Upper lobe of right lung (tissue), 1 donor: ENCODE measurements at places on chromosomes 5 and 9. TPM values are rescaled to one million over a fixed set of nuclear protein-coding genes. Genes with fewer than 3 reads are reported as not detected.
A peak's percentile ranks its signal among the peaks of the same experiment; 100 is the strongest.

DNA sequence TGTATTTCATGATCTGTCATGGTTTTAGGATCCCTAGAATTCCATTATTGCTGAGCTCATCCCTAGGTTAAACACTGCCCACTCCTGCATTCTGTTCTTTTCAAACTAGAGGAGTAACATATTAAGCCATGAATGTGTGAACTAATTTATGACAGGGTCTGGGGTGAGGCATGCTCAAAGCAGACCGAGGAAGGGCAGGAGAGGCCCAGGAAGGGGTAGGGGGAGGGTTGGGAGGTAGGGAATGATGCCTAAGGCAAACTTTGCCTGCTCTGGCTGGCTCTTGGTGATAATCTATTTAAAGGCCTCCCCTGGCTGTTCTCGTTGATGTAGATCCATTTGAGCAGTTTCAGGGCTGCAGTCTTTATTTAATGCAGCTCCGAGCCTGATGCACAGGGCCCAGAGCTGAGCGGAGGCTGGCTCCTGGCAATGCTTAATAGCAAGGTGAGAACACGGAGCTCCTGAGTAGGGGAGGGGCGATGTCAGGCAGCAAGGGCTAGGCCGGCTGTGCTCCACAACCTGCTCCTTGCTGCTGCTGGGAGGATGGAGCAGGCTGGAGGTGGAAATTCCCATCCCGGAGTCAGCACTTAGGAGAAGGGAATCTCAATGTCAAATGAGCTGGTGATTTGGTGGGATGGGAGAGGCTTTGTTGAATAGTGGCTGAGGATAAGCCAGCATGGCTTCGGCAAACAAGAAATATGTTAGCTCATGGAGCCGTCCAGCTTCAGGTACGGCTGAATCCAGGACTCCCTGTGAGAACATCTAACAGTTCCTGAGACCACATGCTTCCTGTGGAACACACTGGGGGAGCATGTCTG lies 73.2 kb upstream of the UNC5A start:
- H3K4me1 ChIP-seq = no peaks in the 10 kb centered on the region
- H3K4me3 ChIP-seq = no peak overlapping the region
- no peak overlapping the region for H3K27ac ChIP-seq
- peaks cover 85% of the 10 kb centered on the region for H3K27me3 ChIP-seq
- peak; percentile 26 for DNase-seq

- peak; percentile 73 for DNase-seq
- H3K4me1 ChIP-seq = no peaks in the 10 kb centered on the region
- no peak overlapping the region for H3K27ac ChIP-seq
- no peaks in the 10 kb centered on the region for H3K36me3 ChIP-seq
- H3K27me3 ChIP-seq = no peaks in the 10 kb centered on the region
Observed at GRCh38 chr9:78187763-78188484, 48.0 kb upstream of the CEP78 start.

CPLANE1 gene
- total RNA-seq = 18.7 TPM

DNA sequence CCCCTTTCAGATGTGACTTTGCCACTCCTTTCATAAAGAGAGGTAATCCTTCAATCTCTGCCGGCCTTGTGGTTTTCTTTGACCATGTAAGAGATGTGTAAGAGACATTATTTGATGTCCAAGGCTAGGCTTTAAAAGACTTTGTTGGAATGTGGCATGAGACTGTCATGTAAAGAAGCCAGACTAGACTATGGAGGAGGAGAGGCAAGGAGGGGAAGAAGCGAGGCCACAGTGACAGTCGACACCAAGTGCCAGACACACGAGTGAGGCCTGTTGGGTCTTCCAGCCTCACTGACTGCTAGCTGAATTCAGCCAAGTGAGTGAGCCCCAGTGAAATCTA lies 1013.3 kb downstream of the MAT2B start:
- H3K4me3 ChIP-seq = no peak overlapping the region
- no peaks in the 10 kb centered on the region for H3K27me3 ChIP-seq
- no peaks in the 10 kb centered on the region for H3K36me3 ChIP-seq
- DNase-seq = no peak

DNA sequence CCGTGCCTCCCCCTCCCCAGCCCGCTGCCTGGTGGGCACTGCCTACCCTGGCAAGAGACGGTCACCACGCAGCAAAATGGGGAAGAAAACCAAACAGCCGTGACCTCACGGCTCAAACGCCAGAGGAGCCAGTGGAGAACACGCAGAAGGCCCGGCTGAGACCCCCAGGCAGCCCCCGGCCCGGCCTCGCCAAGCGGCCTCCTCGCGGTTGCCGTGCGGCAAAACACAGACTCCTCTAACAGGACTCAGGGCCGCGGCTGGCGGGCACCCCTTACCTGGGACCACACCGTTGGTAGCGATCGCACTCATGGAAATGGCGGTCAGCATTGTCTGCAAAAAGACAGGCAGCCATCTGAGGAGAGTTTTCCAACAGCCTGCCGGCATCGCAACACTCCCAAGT lies 23.8 kb downstream of the SLC12A7 start:
- no peak overlapping the region for H3K27ac ChIP-seq
- H3K36me3 ChIP-seq = peaks cover 71% of the 10 kb centered on the region
- H3K4me1 ChIP-seq = no peaks in the 10 kb centered on the region

SOX30 gene
- total RNA-seq = 0.12 TPM

DNA sequence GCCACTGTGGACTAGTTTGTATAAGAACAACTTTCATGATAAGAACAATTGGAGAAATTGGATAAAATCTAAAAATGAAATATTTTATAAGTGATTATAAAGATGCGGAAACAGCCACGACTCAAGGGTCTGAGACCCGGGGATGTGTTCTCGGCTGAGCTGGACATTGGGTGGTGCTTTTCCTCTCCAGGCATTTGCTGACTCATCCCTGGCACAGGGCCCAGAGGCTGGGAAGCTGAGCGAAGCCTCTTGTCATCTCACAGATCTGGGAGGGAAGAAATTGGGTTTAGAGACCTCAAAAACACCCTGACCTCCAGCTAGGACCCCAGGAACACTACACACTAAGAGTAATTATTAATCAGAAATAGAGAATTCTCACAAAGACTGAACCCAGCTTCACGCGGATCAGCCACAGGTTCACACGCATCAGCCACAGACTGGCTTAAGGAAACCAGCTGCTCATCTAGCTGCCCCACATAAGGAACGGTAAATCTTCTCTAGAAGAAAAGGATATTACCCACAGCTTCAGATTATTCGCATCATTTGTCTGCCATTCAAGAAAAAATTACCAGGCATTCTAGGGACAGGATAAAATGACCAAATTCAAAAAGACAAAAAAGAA lies 2.8 kb upstream of the OR2V1 start:
- no peaks in the 10 kb centered on the region for H3K36me3 ChIP-seq
- no peak overlapping the region for H3K27ac ChIP-seq
- DNase-seq = no peak
- H3K4me3 ChIP-seq = no peak overlapping the region

TNC gene
- total RNA-seq = 52.9 TPM

GRCh38 chr5:73327908-73328455 lies 120.6 kb downstream of the FOXD1 start:
- DNase-seq = no peak
- H3K27ac ChIP-seq = no peak overlapping the region
- no peaks in the 10 kb centered on the region for H3K36me3 ChIP-seq

DNA sequence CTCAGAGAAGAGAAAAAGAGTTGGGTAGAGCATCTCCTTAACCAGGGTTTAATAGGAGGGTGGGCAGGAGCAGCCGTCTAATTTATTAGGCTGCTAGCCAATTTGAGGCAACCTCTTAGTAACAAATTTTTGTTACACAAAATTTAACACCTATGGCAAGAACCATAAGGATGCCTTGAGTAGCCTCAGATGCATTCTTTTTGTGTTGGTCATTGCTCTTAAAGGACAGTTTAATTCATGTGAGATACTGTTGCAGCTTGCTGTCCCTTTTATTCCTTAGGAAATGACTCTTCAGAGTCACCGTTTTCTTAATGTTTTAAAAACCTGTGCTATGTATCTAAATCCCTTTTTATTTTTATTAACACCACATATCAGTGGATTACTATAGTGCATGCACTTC lies 255.1 kb downstream of the MAST4 start:
- H3K27me3 ChIP-seq = no peaks in the 10 kb centered on the region
- no peak overlapping the region for H3K27ac ChIP-seq
- H3K36me3 ChIP-seq = no peaks in the 10 kb centered on the region
- no peaks in the 10 kb centered on the region for H3K4me1 ChIP-seq

DNA sequence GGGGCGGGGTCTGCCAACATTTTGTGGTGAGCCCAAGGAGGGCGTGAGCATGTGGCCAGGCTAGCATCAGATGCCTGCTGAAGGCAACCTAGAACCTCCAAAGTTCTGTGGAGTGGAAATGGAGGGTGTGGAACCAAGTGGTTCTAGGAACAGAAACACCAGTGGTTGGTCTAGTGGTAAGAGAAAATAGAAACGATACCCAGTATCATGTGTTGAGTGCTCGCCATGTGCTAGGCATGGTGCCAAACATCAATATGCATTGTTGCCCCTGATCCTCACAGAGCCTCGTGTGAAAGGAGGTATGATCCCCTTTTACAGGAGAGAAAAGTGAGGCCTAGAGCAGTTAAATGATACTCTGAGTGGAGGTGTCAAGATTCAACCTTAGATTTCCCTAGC lies 31.5 kb upstream of the MVB12B start:
- H3K4me1 ChIP-seq = no peaks in the 10 kb centered on the region
- H3K27me3 ChIP-seq = no peaks in the 10 kb centered on the region
- H3K27ac ChIP-seq = no peak overlapping the region
- no peak for DNase-seq

GRCh38 chr9:132163876-132164603 lies 2.2 kb downstream of the NTNG2 start:
- peaks cover 73% of the 10 kb centered on the region for H3K27me3 ChIP-seq
- H3K36me3 ChIP-seq = no peaks in the 10 kb centered on the region
- DNase-seq = no peak
- no peak overlapping the region for H3K27ac ChIP-seq

DNA sequence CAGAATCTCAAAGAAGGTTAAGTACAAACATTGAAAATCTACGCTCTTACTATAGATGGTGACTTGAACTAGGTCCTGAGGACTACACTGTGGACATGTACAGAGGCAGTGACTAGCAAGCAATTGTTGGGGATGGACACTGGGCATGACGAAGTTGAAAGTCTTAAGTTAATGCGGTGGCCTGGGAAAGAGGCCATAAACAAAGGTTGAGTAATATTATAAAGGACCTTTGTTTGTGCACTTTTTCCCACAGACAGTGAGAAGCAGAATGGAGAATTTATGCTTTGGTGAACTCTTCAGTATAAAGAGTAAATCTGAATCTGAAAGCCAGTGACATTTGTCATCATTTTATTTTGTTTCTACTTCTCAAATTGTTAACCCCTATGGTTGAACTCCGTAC lies 15.3 kb downstream of the ALDH1A1 start:
- no peak overlapping the region for H3K4me3 ChIP-seq
- H3K36me3 ChIP-seq = peaks cover 10% of the 10 kb centered on the region
- no peaks in the 10 kb centered on the region for H3K4me1 ChIP-seq
- H3K27ac ChIP-seq = no peak overlapping the region
- no peak for DNase-seq

GRCh38 chr9:93300175-93300572 lies 116.2 kb downstream of the WNK2 start:
- no peaks in the 10 kb centered on the region for H3K36me3 ChIP-seq
- no peak overlapping the region for H3K27ac ChIP-seq
- H3K27me3 ChIP-seq = no peaks in the 10 kb centered on the region
- no peak overlapping the region for H3K4me3 ChIP-seq
- DNase-seq = no peak
